ENCODE measurements at places on chromosomes 4 and X.

DNA sequence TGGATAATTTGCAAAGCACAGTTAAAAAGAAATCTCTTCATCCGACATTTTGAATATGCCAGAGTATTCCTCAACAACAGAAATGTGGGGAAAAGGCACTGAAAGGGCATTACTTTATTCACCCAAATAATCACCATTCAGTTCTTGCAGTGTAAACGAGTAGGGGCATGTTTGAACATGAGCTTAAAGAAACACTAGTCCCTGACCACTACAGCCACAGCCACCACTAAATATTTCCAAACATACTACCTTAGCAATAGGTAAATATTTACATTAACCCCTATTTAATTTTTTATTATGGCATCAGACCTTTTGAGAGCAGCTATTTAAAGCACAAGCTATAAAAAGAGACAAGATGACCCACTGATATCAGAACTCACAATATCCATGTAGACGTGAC lies 27.6 kb downstream of the MCF2 start:
- no peak for DNase-seq

DNA sequence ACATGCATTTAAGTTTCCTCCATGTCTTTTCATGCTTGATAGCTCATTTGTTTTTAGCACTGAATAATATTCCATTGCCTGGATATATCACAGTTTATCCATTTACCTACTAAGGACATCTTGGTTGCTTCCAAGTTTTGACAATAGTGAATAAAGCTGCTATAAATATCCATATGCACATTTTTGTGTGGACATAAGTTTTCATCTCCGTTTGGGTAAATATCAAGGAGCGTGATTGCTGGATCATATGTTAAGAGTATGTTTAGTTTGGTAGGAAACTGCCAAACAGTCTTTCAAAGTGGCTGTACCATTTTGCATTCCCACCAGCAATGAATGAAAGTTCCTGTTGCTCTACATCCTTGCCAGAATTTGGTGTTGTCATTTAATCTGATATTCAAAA lies 172.5 kb downstream of the DHX15 start:
- no peak for DNase-seq

- no peak for DNase-seq
These were observed 39.9 kb upstream of the PCDH18 start for GRCh38 chr4:137572163-137572562.

- DNase-seq, result no peak
These were observed 2.7 kb downstream of the SMAD1 start for GRCh38 chr4:145484225-145484846.

DNA sequence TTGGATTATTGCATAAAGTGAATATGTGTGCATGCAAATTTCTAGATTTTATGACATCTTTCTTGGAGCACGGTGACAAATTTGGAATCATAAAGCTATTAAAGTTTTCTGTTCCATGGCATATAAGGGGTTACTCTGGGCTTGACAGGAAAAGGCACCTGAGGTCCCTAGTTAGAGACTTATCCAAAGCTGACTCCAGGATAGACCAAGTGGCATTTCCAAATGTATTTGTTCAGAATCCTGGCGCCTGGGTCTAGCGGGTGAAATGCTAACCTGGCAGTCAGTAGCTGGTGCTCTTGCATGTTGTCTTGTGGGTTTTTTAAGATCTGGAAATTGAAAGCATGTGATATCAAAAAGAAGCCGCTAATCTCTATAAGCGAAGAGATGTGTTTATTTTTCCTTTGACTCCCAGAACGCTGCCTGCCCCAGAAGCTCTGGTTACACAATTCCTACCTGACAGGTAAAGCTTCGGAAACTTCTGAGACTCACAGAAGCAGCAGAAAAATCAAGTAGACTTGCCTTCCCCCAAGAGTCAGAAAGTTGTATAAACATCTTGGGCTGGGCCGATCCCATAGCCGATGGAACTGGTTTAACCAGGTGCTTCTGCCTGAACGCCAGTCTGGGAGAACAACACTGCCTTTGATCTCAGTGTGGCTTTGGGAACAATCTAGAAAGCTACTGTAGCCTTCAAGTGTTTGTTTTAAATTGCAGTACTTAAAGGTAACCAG lies 12.9 kb upstream of the ZCCHC4 start:
- no peak for DNase-seq

DNA sequence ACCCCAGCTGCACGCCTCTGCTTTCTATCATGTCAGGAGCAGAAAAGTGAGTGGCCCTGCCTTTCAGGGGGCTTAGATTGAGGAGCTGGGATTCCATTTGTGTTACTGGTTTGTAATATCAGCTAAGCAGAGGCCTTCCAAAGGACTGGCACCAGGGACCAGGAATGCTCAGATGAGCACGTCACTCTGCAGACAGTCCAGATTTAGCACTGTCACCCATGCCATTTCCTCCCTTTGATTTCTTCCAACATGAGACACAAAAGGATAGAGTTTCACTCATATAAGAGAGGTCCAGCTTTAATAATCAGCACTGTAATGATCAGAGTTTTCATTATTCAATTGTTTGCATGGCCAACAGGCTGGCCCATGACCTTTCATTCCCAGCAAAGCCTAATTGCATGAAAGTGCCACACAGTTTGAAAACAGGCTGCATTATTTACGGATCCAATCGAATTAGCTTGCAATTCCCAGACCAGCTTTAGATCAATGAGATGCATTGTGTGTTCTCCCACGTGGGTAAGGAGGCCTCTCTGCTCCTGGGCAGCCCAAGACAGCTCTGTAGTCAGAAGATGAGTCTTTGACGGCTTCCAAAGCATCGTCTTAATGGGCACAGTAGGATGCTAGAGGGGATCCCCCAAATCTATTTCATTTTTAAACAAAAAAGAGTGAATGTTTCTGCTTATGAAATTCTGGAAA lies 9.8 kb upstream of the SLC2A9 start:
- no peak for DNase-seq

- DNase-seq, result no peak
These were observed 778.3 kb downstream of the RAPGEF2 start for GRCh38 chr4:159881158-159881557.

DNA sequence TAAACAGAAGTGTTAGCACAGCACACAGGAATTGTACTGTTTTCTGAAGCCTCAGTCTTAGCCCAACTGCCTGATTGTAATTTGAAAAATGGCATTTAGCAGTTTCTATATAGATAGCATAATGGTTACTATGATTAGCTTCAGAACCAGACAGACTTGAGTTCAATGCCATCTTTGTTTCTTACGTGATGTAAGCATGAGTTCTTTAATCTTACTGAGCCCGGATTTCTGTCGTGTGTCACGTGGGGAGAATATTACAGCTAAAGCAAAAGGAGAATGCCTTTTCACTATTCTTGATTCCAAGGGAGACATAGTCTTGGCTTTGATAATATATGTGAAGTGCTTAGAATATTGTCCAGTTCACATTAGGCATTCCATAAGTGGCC lies 407.3 kb downstream of the STIM2 start:
- no peak for DNase-seq

DNA sequence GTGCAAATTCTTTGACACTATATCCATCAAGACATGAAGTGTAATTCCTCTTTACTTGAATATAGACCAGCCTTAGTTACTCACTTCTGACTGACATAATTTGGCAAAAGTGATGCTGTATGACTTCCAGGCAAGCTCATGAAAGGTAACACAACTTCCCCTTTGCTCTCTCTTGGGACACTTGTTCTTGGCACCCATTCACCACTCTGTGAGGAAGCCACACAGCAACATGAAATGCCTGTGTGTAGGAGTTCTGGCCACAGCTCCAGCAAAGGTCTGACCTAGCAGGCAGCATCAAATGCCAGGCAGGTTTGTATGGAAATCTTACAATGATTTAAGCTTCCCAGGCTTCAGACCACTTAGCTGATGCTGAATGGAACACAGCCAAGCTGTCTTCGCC lies 280.3 kb downstream of the PDHA2 start:
- no peak for DNase-seq

GRCh38 chrX:150903110-150903508 lies 4.6 kb upstream of the CD99L2 start:
- no peak for DNase-seq

- DNase-seq, result no peak
These were observed 306.6 kb downstream of the STPG2 start for GRCh38 chr4:97836662-97837061.

- DNase-seq, result no peak
These were observed 158.5 kb downstream of the SHOX start for GRCh38 chrX:789096-789495.
